ENCODE measurements at places on chromosomes 4 and X. TPM values are rescaled to one million over a fixed set of nuclear protein-coding genes. Genes with fewer than 3 reads are reported as not detected.

The HMX1 gene
- 0.10 TPM for total RNA-seq

The PNMA6F gene
- not detected for total RNA-seq

The CD38 gene
- 10.1 TPM for total RNA-seq

The TSC22D3 gene
- 45.0 TPM for total RNA-seq

Measured in A549 treated with CORT108297 at 1 μM for 4 hours (cell line).